GOT3 (cell line): ENCODE measurements at places on chromosomes 3 and 15.

GRCh38 chr15:78660584-78660983 is 19.6 kb upstream of the CHRNB4 start:
- DNase-seq: no peak

DNA sequence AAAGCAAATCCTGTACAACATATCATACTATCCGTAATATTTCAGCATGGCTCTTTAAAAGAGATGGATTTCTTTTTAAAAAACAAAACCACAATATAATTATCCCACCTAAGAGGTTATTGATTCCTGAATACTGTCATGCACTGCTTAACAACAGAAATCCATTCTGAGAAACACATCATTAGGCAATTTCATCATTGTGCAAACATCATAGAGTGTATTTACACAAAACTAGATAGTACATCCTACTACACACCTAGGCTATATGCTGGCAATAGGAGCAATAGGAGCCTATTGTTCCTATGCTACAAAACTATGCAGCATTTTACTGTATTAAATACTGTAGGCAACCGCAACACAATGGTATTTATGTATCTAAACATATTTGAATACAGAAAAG is 242.0 kb downstream of the NEK10 start:
- DNase-seq: no peak

DNA sequence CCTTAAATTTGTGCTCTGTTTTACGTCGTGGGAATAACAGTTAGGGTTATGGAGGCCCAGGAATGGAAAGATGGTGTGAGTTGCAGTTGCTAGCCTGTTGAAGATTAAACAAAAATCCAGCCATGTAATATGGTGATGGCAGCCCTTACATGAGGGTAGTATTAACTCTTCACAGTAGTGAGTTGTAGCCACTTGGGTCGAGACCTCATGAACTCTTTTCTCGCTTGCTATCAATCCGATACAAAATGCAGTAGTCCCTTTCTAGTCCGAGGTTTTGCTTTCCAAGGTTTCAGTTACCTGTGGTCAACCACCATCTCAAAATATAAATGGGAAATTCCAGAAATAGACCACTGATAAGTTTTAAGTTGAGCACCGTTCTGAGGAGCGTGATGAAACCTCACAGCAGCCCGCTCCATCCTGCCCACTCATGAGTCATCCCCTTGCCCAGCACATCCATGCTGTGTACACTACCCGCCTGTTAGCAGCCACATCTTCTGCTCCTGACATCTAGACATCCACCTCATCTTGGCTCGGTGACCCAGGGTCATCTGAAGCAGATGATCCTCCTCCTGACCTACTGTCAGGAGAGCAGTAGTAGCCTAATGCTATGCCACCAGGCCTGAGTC is 177.9 kb downstream of the CDIN1 start:
- DNase-seq: no peak

DNA sequence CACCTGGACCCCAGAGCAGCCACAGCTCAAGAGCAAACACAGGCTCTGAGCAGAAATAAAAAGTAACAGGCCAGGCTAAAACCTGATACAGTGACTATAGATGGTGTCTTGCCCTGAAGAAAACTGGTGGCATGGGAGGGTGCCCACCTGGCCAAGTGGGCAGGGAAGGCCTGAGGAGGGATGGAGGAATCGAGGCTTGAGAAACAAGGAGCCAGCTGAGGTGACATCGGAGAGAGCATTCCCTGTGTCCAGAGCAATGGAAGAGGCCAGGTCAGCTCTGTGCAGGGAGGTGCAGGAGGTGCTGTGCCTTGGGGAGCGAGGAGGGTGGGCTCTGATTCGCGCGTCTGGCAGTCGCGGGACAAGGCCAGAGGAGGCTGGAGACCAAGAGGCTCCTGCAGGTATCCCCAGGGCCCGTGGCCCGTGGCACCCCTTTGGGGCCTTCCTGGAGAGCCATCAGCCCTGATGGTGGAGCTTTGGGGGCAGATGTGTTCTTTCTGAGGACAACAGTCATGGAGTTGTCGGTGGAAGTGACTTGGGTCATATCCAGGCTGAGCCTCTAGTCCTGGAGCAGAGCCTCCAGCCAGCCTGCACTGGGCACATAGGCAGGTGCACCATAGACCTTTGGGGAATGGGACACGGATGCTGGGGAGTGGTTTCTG is 56.1 kb downstream of the PLXNA1 start:
- no peak for DNase-seq

- DNase-seq: peak; percentile 32
Measured at GRCh38 chr3:51539291-51539941, 897 bp downstream of the RAD54L2 start.

GRCh38 chr3:13856006-13856405 is 23.9 kb downstream of the WNT7A start:
- DNase-seq: no peak

- no peak for DNase-seq
Measured at GRCh38 chr15:37219211-37219701, 118.9 kb upstream of the MEIS2 start.

DNA sequence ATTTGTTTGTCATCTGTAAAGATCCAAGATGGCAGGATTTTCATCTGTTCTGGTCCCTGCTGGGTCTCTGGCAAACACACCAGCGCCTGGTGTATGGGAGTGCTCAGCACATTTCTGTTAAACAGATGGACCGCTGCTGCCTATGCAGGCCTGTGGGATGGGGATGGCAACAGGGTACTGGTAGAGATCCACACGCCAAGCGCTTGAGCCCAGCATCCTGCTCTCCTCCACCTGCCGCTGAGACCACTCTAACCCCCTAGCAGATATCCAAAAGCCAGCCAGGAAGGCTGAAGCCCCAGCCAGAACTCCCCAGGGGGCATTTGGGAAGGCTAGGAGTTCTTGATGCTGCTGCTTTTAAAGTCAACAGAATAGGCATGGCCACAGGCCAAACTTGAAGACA is 31.7 kb downstream of the ZNF445 start:
- no peak for DNase-seq

- no peak for DNase-seq
Measured at GRCh38 chr15:73978896-73979295, 13.2 kb downstream of the STOML1 start.

GRCh38 chr3:148903941-148904340 is 38.8 kb downstream of the CPA3 start:
- DNase-seq: no peak

DNA sequence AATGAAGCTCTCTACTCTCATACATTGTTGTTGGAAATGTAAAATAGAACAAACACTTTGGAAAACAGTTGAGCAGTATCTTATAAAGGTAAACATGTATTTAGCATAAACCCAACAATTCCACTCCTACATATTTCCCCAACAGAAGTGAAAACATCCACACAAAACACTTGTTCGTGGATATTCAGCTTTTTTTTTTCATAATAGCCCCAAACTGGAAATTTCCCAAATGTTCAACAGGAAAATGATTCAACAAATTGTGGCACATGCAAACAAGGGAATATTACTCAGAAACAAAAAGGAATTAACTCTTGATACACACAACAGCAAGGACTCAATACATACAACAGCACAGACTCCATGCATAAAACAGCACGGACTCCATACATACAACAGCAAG is 28.5 kb downstream of the RFTN1 start:
- DNase-seq: no peak

- DNase-seq: no peak
Measured at GRCh38 chr3:112377568-112378071, 44.7 kb downstream of the CD200 start.

DNA sequence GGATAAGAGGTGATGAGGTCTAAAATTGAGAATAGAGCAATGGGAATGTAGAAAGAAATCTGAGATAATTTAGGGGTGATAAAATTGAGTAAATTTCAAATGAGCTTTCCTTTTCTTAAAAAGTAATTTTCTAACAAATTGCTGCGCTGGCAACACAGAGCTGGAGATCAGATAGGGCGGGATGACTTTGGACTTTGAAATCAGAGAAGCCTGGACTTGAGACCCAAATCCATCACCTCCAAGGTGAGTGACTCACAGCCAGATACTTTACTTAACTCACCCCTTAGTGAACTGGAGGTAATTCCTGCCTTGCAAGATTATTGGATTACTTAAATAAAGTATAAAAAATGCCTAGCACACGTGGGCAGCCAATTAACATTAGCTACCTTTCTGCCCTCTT is 80.8 kb downstream of the P2RY1 start:
- DNase-seq: no peak

GRCh38 chr15:68518785-68519430 is 59.9 kb upstream of the CORO2B start:
- DNase-seq: no peak

GRCh38 chr15:76162036-76162398 is 102.2 kb downstream of the TMEM266 start:
- DNase-seq: no peak

DNA sequence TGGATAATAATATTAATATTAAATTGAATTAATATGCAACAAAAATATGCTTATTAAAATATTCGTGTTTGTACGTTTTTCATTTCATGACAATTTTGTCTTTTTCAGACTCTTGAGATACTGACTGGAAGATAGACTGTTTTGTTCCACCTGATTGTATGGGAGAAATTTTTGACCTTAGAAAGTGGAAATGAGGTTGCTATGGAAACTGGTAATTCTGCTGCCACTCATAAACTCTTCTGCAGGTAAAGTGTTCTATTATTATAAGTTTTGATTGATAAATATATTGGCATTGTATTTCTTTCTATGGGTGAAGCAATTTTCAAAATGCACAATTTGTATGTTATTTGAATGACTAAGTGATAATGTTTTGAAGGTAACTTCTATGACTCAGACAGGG is 55.0 kb downstream of the CNTN6 start:
- DNase-seq: no peak

- no peak for DNase-seq
Measured at GRCh38 chr3:195524171-195524896, 18.8 kb downstream of the PPP1R2 start.

DNA sequence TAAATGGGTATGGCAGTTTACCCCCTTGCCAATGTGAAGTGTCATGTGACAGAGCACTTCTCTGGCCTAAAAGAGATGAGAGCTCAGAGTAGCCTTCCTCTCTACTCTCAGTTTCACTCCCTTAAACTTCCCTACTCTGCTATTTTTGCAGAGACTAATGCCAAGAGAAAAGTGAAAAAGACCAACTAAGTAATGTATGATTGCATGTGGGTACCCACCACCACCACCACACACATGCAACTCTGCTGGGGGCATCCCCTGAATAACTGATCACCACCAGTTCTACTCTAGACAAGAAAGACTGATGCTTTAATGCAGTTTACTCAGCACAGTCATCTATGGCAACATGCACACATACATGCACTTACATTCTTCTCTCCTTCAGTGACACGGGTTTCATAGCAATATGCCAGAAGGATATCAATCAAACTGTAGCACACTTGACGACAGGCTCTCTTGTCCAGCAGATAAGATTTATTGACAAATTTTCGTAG is 31.3 kb downstream of the SHQ1 start:
- no peak for DNase-seq

GRCh38 chr15:48963524-48964113 is at the start of gene SHC4:
SHC4 (minus strand) TSS chr15:48963919; CDS start chr15:48963015, 904 bp downstream.
- peak; percentile 28 for DNase-seq

DNA sequence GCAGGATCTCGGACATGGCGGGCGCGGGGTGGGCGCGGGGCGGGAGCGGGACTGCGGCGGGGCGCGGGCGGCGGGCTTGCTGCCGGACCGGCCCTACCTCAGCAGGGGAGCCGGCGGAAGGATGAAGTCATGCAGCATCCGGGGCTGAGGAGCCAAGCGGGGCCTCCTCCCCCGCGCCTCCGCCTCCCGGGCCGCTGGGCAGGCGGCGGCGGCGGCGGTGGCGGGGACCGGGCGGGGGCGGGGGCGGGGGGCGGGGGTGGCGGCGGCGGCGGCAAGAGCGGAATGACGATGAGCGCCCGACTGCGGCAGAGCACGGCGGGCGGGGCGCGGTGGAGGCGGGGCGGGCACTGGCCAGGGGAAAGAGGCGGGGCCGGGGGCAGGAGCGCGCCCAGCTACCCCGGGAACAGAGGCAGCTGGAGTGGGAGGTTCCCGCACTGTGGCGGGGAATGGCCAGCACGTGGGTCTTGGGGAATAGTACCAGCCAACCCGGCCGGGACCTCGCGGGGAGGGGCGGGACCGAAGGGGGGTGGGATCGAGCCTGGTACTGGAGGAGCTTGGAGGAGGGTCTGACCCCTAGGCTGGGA is at the start of gene CAMK2N2:
CAMK2N2 (minus strand) TSS at position 284 of the 584 bp plus-strand sequence; CDS start at position 16, 268 bp downstream.
- no peak for DNase-seq

GRCh38 chr3:70871909-70872656 is 559.6 kb upstream of the MDFIC2 start:
- no peak for DNase-seq

DNA sequence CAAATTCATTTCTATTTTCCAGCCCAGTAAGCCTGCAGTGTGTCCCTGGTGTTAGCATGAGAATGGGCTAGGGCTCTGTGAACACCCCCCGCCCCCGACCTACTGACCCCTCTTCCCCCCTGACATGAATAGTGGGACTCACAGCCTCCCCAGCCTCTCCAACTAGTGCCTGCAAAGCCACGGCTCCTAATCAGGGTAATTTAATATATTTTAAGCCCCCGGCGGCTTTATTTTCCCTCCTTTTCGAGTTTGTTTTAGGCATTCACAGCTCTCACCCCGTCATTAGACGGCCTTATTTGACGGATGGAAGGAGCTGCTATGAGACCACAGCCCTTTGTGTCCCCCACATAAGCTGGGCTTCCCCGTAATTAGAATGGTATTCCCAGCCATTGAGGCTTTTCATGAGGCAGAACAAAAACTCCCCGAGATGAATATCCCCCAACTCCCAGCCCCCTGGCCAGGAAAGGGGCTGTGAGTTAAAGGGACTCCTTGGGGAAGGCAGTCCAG is 78.3 kb upstream of the POLG start:
- no peak for DNase-seq

DNA sequence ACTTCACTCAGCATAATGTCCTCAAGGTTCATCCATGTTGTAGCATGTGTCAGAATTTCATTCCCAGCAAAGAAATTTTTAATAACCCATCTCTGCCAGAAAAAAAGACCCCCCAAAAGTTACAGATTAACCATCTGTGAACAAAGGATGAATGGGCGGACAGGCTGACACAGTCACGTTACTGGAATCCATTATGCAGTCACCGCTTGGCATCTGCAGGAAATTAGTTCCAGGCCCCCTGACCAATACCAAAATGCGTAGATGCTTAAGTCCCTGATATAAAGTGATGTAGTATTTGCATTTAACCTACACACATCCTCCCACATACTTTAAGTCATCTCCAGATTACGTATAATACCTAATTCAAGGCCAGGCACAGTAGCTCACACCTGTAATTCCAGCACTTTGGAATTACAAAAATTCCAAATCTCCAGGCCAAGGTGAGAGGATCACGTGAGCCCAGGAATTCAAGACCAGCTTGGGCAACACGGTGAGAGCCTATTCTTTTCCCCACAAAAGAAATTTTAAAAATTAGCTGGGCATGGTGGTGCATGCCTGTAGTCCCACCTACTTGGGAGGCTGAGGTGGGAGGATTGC is 1.5 kb upstream of the SLC12A8 start:
- no peak for DNase-seq

GRCh38 chr3:41207355-41207754 is 8.1 kb downstream of the CTNNB1 start:
- DNase-seq: no peak

GRCh38 chr3:48119505-48120193 is 68.6 kb downstream of the CDC25A start:
- DNase-seq: no peak
